ENCODE measurements at places on chromosomes 11 and 22.

GRCh38 chr11:95138448-95138847 lies 48.8 kb downstream of the ENDOD1 start:
- no peak for DNase-seq

DNA sequence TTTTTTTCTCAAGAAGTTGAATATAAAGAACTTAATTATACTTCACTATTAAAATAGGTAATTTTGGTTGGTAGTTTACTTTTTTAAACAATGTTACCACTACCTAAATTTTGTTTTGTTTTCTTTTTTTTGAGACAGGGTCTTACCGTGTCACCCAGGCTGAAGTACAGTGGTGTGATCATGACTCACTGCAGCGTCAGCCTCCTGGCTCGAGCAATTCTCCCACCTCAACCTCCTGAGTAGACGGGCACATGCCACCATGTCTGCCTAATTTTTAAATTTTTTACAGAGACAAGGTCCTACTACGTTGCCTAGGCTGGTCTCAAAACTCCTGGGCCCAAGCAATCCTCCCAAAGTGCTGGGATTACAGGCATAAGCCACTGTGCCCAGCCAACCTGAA lies 17.6 kb downstream of the SPCS2 start:
- no peak for DNase-seq

DNA sequence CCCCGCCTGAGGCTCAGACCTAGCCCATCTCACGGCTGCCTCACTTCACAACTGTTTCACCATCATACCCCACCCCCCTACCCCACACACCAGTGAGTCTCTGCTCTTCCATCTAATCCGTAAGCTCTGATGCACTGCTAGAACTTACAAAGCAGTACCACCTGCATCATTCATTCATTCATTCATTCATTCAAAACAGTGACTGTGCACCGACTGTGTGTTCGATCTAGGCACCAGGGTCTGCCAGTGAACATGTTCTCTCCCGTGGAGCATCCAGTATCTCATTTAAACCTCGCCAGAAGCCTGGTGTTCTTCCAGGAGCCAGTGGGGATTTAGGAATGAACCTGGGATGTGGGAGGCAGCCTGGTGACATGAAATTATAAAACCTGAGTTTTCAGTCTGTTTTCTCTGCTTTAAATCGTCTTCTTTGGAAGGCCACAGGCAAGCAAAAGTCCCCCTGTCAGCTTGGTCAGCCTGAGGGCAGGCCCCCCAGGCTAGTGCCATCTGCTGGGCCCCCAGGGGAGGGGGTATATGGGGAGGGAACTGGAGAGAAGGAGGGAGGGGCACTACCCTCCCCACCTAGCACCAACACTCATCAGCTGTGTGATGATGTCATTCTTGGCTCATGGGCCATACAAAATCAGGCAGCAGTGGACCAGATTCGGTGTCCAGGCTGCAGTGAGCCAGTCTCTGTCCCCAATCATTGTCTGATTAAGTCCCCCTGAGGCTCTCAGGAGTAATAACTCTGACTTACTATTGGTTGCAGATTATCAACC lies 18.4 kb downstream of the TMPRSS6 start:
- no peak for DNase-seq

DNA sequence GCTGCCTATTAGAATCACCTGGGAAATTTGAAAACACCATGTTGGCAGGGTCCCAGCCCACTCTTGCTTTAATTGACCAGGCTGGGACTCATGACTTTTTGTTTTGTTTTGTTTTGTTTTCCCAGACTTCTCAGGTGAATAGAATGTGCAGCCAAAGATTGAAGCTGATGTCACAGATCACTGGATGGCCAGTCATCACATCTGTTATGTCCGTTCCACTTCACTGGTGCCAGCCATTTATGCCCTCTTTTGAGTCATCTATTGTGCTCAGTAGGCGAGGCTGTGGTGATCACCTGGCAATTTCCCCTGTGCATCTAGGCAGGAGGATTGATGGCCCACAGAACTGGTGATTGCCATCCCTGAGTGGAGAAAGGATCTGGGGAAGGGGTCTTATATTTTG lies 297.3 kb downstream of the INSC start:
- no peak for DNase-seq

DNA sequence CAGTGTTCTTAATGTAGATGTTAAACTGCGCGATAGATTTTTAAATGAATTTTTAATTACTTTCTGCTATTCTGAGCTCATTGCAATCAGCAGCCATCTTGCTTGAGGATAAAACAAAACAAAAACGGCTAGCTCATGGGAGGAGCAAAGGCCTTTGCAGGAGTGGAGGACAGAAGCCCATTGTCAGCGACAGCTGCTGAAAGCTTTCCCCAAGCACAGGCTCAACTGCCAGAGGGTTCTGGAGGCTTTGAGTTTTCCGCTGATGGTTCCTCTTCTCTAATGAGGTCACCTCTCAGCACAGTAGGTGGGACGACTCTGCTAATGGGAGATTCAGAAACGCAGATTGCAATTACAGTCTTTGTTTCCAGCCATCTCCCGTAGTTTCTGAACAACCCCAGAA lies 167.1 kb upstream of the TTC12 start:
- DNase-seq, result peak; percentile 42

- DNase-seq, result no peak
Measured at GRCh38 chr11:130300567-130300966, 14.2 kb downstream of the ZBTB44 start.

GRCh38 chr11:119664063-119664572 lies 64.9 kb downstream of the NECTIN1 start:
- DNase-seq, result peak; percentile 76

- no peak for DNase-seq
Measured at GRCh38 chr22:22060200-22061084, 77.9 kb upstream of the TOP3B start.

GRCh38 chr22:33270596-33270995 lies 212.4 kb upstream of the SYN3 start:
- no peak for DNase-seq

DNA sequence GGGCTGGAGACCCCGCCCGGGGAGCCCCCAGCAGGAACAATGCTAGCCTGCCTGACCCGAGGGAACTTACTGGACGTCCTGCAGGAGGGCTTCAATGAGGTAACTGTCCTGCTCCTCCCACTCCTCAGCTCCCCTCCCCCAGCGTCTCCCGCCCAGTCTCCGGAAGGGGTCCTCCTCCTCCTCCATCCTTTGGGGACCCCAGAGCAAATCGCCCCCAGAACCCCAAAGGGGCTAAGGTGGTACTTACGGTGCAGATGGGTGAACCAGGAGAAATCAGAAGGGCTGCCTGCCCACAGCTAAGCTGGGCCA lies 272 bp downstream of the DIXDC1 start:
- no peak for DNase-seq

GRCh38 chr11:297586-298405 lies 1.5 kb downstream of the IFITM5 start:
- DNase-seq, result no peak
